CD8-positive, alpha-beta T cell (primary cell): ENCODE measurements at places on chromosomes 12 and 14.

- DNase-seq: no peak
These were observed 7.4 kb downstream of the KIF21A start for GRCh38 chr12:39435531-39435930.

DNA sequence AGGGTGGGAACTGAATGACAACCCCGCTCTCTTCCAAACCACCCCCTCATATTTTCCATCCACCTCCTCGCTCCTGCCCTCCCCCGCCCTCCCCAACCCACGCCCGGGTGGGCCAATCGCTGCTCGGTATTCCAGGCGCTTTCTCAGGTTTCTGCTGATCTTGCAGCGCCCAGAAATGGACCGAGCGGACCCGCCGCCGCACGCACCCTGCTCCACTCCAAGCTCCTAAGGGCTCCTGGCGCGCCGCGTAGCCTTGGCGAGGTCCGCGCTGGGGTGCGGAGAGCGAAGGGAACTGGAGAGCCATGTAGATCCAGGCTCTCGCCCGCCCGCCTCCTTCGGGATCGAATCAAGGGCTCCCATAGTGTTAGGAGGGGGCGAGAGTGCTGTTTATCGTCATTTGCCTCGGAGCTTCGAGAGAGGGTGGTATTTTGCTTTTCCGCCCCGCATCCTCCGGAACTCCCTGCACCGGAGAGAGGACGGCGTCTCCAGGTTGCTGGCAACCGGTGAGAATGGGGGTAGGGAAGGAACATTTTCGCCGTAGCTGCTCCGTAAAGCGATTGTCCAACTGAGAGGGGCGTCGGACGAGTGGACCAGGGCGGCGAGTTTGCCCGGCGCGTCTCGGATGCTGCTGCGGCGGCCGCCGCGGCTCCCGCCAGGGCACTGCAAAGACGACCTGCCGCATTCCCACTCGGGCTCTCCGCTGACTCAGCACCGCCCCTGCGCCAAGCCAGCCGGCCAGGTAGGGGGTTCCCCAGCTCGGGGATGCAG is at the start of gene KCNA1:
Gene KCNA1 (plus strand): TSS at position 172 of the 768 bp plus-strand sequence. CDS start 1,474 bp downstream, outside the sequence.
- DNase-seq: no peak

- DNase-seq: no peak
These were observed 478.9 kb upstream of the LMO3 start for GRCh38 chr12:17084831-17085230.

- DNase-seq: no peak
These were observed 4.9 kb upstream of the KRT5 start for GRCh38 chr12:52524898-52525591.

GRCh38 chr14:98114946-98115345 is 1157.1 kb downstream of the BCL11B start:
- DNase-seq: no peak

- DNase-seq: no peak
These were observed 102.8 kb upstream of the RASSF8 start for GRCh38 chr12:25855716-25856115.

GRCh38 chr14:100219126-100219785 is 19.7 kb upstream of the YY1 start:
- no peak for DNase-seq

DNA sequence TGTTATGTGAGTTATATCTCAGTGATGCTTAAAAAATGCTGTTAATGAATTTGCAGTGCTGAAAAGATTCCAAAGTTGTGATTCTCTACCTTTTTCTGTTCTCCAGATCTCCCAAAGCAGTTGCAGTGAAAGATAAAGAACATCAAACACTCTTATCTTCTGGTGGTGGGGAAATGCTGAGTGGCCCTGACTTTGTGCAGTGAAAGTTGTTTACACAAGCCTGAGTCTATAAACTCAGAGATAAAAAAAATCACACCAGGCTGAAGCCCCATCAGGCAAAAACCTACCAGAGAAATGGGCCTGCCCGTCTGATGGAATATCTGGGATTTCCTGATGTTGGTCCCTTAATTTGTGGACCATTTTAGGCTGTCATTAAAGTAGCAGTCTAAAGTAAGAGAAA is 46.1 kb downstream of the RASSF3 start:
- peak; percentile 34 for DNase-seq

DNA sequence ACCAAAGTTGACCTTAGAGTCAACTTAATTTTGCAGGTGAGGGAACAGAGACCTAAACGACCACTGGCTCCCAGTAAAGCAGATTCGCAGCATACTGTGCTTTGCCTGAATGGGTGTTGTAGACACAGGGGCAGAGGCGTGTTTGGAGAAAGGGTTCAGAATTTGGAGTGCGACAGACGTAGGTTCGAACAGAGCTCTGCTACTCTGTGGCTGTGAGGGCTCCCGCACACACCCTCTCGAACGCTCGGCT is 243 bp upstream of the TOMM20L start:
- no peak for DNase-seq

DNA sequence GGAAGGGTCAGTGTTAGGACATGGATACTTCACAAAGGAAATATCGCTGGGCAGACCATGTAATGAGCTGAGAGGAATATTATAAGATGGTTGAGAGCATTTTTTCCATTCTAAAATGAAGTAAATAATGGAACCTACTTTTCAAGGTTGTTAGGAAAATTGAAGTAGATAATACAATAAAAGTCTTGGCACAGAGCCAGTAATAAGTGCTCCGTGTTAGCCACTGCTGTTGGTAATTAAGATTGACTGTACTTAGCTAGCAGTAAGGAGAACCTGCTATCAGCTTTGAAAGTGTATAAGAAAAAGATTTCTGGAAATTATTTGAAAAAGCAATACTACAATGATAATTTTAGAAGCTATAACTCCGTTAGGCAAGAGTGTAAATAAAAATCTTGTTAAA is 77.6 kb downstream of the SCAF11 start:
- DNase-seq: no peak

DNA sequence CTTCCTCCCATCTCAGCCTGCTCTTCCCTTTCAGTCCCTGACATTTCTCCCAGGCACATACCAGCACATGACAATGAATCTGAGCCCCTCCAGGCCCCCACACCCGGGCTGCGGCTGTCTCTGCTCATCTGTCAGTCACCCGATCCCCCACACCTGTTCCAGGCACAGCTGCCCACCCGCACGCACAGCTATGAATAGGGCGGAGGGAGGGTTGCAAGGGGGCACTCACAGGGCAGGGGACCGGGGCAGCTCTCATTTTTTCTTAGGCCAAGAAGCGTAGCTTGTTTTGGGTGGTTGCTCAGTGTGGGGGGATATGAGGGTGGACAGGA is 43.7 kb upstream of the TSPAN9 start:
- DNase-seq: no peak

GRCh38 chr14:33323979-33324378 is 385.3 kb downstream of the NPAS3 start:
- DNase-seq: no peak

DNA sequence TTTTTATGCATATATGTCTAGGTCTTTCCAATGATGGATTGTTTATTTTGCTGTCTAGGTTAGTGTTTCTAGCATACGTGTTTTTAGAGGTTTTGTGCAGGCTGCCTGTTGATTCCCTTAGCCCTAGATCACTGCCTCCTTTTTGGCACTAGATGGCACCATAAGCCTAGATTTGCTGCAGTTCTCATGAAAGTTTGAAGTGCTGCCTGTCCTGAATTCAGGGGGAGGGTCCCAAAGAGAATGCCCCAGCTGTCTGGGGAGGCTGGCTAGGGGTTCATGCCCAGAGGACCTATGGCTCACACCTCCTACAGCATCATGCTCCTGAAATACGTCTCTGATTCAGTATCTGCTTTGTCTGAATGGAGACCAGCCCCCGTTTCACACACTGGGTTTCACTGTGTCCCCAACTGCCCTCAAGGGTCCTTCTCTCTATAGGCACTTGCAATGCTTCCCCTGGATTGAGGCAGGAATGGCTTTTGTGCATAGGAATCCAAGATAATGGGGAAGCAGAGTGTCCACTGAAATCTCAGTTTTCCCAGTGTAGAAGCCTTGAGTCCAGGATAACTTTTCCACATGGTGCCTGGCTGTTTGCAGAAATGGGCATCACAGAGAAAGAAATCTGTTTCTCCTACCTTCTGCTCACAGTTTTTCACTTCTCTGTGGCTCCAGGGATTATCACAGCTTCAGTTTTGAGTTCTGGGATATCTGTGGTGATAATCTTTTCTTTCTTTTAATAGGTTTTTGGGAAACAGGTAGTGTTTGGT is 14.2 kb upstream of the TXNRD1 start:
- peak; percentile 73 for DNase-seq

DNA sequence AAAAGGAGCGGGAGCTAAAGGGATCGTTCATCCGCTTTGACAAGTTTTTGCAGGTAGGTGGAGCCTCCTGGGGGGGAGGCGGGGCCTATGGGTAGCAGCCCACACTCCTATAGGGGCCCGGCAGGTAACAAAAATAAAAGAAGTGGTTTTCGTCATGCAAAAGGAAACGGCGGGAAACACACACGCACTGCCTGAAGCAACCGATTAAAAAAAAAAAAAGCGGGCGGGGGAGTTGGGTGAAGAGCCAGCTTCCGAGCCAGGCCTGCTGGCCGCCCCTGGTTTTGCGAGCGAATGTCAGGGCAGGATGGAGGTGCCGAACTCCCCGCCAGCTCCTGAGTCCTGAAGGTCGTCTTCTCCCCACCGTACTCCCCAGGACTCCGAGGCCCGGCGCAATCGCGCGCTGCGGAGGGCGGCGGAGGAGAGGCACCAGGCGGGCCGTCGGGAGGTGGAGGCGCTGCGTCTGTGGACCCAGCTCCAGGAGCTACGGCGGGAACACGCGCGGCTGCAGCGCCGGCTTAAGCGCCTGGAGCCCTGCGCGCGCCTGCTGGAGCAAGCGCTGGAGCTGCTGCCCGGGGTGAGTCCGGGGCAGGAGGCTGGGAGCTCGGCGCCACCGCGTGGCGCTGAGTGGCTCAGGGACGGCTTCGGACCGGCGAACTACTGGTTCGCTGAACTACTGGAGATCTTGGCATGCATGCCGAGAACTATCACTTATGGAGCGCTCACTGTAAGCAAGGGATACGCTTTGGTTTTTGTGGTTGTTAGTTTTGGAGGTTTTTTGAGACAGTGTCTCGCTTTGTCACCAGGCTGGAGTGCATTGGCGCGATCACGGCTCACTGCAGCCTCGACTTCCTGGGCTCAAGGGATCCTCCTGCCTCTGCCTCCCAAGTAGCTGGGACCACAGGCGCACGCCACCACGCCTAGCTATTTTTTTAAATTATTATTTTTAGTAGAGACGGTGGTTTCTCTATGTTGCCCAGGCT is 3.6 kb downstream of the CFAP73 start:
- DNase-seq: peak; percentile 24

DNA sequence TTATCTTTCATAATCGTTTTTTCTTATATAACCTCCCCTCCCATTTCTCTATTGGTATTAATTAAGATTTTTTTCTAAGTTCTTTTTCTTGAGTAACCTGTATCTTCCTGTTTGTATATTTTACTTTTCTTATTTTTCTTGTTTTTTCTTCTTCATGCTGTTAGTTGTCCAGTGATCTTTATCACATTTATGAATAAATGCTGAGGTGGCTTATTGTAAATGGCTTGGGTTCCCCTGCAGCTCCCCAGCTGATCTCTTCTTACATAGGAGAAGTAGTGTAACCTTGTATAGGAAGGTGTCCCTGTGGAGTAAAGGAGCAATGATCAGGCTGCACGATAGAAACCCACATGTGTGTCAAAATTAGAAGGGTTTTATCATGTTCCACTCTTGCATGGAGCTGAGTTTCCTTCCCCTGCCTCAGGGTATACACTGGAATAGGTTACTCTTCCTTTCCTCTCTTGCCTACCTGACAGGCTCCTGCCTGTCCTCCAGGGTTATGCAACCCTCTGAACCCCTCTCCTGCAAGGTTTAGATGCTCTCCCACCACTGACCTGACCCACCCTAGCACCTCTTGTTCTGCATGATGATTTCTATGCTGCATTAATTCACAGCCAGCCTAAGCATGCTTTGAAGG is 334.8 kb upstream of the RGS6 start:
- DNase-seq: no peak

- peak; percentile 21 for DNase-seq
These were observed 8.1 kb upstream of the GLTP start for GRCh38 chr12:109888179-109889020.
